ENCODE measurements at places on chromosomes 12 and 14.

DNA sequence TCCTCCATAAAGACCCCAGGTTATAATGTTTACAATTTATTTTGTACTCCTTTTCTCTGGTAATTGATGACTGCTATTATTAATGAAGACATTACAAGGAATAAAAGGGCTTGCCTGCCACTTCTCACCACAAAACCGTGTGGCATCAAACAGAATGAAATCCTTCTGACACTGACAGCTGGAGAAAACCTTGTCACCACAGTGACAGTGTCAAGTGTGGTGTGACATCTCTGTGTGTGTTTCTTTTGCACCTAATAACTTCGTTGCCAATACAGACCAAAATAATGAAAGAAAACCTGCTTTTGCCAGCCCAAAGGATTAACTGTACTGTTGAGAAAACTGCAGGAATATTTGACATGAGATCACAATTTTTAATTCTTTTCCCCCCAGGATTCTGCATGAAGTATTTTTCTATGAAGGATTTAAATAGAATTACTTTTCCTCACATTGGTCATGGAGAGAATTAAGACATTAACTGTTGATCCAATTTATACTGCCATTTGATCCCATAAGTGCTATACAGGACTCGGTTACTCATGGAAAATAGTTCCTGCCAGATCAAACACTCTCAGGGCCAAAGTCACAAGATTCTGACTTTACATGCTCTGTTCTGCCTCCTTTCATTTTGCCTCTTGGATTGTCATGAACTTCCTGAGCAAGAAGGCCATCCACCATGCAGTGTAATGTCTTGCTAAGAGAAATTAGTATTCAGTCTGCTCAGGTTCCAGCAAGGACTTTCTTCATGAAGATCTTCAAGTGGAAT, 60.4 kb upstream of the IFNG-AS1 start:
- no peak for DNase-seq

- no peak for DNase-seq
Observed at GRCh38 chr14:98704441-98704840, 567.6 kb downstream of the BCL11B start.

- DNase-seq: no peak
Observed at GRCh38 chr12:87142342-87142741, 886.2 kb upstream of the MGAT4C start.

DNA sequence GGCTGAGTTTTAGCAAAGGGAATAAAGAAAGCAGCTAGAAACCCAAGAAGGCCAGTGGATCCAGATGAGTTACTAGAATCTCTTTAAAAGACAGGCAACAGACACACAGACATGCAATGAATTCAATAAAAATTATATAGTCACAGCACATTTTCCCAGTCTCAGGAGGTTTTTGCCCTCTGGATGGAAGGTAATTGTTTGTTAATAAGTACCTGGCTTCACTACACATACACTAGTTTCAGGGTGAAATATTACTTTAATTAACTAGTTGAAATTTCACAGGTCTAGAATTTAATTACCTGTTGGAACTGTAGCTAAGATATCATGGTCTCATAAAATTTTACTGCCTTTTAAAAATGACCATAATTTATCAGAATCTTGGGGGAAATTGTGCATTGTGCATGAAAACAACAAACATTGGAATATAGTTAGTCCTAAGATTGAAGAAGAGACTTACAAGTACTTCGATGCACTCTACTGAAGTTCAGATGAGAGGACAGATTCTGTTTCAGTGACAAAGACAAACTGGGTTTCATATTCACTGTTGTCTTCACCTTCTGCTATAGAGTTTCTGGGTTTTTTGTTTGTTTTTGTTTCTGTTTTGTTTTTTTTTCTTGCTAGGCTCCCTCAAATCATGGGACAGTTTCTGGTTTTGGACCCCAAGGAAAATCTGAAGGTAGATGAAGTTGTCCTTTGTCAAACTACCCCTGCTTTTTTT, 277.0 kb upstream of the GARIN6 start:
- DNase-seq: no peak

- DNase-seq: no peak
Observed at GRCh38 chr12:109824731-109825130, 8.5 kb downstream of the TRPV4 start.

DNA sequence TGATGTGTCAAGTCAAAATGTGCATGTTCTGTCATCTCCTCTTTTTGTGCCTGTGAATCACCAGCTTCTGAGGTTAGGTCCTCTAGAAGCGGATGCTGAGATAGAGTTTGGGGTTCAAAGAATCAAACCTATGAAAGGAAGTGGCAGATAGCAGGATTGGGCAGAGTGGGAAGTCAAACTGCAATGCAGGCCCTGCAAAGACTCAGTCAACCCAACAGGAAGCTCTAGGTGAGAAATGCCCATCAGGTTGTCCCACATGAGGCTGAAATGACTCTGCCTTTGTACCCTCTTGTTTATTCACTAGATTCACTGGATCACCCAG, 4.5 kb upstream of the MIA2 start:
- no peak for DNase-seq

- DNase-seq: no peak
Observed at GRCh38 chr12:12282761-12283425, 16.0 kb upstream of the LRP6 start.

DNA sequence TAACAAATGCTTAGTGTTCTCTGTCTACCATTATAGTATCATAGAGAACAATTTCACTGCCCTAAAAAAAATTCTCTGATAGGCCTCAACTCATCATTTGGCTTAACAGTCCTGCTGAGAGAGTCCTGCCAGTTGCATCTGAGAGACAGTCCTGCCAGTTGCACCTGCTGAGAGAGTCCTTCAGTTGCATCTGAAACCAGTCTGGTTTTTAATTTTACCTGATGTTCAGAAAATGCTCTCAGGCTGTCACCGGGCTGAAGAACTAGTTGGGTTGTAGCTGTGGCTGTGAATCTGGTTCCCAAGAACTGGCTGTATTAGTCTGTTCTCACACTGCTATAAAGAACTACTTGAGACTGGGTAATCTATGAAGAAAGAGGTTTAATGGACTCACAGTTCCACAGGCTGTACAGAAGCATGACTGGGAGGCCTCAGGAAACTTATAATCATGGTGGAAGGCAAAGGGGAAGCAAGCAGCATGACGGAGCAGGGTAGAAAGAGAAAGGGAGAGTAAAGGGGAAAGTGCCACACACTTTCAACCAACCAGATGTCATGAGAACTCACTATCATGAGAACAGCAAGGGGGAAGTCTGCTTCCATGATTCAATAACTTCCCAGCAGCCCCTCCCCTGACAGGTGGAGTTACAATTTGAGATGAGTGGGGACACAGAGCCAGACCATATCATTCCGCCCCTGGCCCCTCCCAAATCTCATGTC, 51.6 kb downstream of the PRKCH start:
- no peak for DNase-seq

GRCh38 chr14:98943907-98944306, 328.1 kb downstream of the BCL11B start:
- DNase-seq: no peak

GRCh38 chr12:109779382-109779781, 53.8 kb downstream of the TRPV4 start:
- no peak for DNase-seq

DNA sequence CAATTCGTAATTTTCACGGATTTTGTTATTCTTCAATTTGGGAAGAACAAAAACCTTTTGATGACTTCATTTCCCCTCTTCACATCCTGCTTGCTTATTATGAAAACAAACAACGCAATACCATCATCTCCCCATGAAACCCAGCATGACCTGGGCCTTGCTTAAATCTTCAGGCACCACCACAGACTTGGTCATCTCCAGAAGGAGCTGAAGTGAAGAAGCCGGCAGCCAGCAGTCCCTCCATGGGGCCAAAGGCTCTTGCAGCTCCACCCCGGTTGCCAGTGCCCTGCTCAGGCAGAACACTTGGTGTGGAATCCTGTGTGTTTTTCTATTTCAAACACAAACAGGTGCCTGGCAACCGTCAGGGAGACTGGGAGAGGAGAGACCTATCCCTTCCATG, 982.9 kb upstream of the TMEM132C start:
- DNase-seq: no peak

DNA sequence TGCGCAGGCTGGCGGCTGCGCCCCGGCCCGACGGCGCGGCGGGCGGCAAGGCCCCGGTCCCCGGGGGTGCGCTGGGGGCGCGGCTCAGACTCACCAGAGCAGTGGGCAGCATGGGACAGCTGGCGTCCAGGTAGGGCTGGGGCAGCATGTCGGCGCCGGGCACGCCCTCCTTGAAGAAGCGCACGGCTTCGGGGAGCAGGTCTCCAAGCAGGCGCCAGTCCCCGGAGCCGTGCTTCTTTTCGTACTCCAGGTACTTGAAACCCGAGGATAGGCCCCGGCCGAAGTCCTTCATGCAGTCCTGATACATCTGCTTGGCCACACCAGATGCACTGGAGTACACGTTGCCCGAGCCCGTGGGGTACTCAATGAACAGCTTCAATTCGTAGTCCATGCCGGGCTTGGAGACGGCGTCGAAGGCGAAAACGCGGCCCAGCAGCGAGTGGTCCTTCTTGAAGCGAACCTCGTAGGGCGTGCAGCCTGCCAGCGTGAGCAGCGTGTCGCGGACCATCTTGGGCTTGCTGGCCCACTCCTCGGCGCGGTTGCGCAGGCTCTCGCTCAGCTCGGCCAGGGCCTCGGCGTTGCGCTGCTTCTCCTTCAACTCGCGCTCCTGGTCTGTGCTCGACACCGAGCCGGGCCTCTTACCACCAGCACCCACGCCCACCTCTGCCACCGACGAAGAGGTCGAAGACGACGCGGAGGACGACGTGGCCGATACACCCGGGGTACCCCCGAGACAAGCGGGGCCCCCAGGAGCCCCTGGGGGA, 2.2 kb downstream of the IRF2BPL start:
- DNase-seq: no peak

GRCh38 chr14:31205681-31206535, 1.7 kb downstream of the HECTD1 start:
- DNase-seq: no peak

- DNase-seq: no peak
Observed at GRCh38 chr14:86823581-86823980, 1169.4 kb downstream of the GALC start.

- no peak for DNase-seq
Observed at GRCh38 chr12:105177208-105177607, 58.8 kb downstream of the APPL2 start.

- no peak for DNase-seq
Observed at GRCh38 chr14:101905614-101906013, 58.8 kb upstream of the DYNC1H1 start.

DNA sequence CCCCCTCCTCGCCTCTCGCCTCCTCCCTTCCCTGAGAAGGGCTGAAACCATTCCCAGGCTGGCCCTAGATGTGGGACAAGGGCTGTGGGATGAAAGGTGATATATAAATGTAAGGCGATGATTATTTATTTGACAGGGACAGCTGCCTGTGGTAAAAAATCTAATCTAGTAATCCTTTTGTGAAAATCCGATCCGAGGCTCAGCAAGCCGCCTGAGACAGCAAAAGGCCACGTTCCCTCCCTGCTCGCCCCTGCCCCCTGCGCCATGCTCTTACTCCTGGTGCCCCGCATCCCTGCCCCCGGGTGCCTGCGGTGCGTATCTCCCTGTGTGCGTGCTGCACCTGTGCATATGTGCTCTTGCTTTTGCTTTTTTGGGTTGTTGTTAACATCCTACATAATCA, 65.2 kb downstream of the TSPAN9 start:
- no peak for DNase-seq

GRCh38 chr12:94405413-94406116, 54.1 kb downstream of the CEP83 start:
- DNase-seq: peak; percentile 4

DNA sequence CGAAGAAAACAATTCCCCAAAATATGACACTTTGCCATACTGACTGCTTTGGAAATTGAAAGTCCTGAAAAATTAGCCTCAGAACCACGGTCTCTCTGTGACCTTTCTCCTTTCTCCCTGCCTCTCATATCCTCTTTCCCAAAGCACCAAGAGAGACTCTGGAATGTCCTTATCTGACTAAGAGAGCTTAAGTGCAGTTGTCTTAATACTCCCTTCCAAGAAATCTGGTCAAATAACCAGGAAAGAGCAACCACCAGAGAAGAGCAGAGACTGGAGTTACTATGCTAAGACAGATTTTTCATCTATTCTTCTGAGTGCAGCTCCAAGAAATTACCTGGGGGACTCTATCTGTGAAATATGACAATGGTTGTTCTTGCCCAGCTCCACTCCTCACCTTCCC, 10.5 kb upstream of the BTG1 start:
- no peak for DNase-seq

DNA sequence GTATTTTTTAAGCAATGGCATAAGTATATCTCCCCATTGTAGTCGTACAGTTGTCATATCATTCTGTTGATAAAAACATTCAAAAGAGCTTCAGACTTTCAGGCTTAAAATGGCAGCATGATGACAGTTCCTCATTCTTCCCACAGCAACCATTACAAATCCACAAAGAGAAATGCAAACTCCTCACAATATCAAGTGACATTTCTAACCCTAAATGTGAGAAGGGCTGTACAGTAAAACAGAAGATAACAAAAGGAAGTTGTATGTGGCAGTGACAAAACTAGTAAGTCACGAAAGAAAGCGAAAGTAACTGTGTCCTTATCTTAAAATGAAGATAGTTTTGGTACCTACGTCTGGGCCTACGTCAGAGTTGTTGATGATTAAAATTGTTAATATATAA, 46.7 kb downstream of the GXYLT1 start:
- no peak for DNase-seq

- DNase-seq: no peak
Observed at GRCh38 chr14:55356913-55357312, 54.7 kb downstream of the ATG14 start.

DNA sequence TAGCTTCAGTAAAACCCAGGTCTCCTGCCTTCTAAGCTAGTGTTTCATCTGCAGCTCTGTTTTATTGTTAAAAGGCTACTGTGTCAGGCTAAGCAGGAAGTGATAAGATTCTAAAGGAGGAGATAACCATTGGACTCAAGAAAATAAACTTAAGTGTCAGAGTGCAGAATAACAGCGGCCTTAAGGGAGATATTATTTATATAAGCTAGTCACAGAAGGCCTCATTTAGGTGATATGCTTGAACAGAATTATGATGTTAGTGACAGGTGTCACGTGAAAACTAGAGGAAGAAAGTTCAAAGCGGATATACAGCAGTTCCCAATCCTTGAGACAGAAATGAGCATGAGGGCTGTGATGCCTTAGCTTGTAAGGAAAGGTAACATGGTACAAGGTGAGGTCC, 373.4 kb downstream of the FOXG1 start:
- no peak for DNase-seq

DNA sequence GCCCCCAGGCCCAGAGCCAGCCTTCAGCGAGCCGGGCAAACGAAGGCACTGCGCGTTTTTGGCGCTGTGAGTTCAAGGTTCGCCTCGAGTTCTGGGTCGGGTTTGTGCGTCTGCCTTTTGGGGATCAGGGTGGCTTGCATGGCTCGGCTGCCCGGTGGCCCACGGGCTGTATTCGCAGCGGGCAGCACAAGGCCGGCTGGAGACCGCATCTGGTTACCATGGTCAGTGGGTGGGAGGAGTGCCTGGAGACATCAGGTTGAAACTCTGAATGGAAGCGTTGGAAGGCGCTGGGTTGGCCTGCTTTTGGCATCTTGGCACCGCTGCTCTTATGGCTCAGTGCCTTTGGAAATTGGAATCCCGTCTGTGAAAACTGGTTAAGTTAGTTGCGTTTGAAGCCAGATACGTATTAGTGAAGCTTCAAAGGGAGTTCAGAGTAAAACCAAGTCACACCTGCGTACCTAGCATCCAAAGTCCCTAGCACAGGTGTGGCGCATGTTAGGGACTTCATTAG, 50.9 kb downstream of the SNAPC1 start:
- no peak for DNase-seq

GRCh38 chr12:71128191-71128788, 29.5 kb downstream of the TSPAN8 start:
- DNase-seq: no peak
